Hindlimb muscle (tissue), 1 donor: ENCODE measurements at places on chromosomes 7 and 10.

- DNase-seq: no peak
These were observed 38.1 kb upstream of the PIK3AP1 start for GRCh38 chr10:96758423-96758822.

- no peak for DNase-seq
These were observed 25.0 kb downstream of the PRKAR2B start for GRCh38 chr7:107069457-107069856.

- no peak for DNase-seq
These were observed 982.1 kb upstream of the MBL2 start for GRCh38 chr10:53754596-53755250.

GRCh38 chr10:14017467-14017866 is 313.3 kb downstream of the FRMD4A start:
- no peak for DNase-seq

- DNase-seq: no peak
These were observed 189.3 kb upstream of the LYZL2 start for GRCh38 chr10:30818854-30819253.

DNA sequence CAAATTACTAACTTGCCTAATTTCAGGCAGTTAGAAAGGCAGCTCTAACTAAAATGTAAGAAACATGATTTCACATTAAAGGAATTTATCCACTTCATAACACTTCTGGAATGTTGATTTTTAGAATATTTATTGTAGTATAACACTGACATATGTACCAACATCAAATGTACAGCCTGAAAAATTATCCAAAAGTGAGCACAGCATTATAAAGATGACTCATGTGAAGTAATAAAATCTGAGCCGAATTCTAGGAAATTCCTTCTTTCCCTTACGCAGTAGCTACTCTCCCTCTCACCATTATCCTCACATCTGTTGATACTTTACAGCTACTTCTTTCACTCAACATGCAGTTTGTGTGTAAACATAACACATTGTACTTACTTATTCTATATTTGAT is 610.6 kb downstream of the ZWINT start:
- DNase-seq: no peak

GRCh38 chr7:123460616-123461015 is 73.8 kb downstream of the IQUB start:
- DNase-seq: no peak

DNA sequence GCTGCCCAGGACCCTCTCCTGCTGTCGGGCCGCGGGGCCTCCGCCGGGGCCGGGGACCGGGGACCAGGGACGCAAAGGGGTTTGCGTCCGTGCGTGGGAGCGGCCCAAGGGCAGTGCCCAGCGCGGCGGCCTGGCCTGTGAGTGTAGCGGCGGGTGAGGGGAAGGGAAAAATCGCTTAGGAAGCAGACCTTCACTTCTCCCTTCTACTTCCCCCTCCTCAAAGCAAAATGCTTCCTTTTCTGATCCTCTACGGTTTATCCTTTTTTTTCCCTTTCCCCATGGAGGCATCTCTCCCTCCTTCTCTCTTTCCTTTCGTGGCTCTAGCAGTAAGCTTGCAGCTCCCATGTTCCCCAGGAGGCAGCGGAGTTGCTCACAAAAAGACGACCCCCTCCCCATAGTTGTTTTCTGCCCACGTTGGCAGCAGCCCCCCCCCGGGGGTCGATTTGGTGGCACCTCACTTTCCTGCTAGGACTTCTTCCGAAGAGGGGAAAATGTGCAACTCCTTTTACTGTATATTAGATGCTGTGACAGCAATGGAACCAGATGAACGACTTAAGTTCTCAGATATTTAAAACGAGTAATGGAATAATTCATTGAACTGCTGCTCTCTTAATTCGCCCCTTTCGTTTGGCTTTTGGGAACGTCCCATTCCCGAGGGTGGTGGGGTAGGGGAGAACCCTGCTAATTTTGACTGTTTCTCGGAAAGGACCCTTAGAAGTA is 724 bp downstream of the CAPZA2 start:
- DNase-seq: no peak

- DNase-seq: no peak
These were observed 167.4 kb upstream of the AHR start for GRCh38 chr7:17131060-17131345.

DNA sequence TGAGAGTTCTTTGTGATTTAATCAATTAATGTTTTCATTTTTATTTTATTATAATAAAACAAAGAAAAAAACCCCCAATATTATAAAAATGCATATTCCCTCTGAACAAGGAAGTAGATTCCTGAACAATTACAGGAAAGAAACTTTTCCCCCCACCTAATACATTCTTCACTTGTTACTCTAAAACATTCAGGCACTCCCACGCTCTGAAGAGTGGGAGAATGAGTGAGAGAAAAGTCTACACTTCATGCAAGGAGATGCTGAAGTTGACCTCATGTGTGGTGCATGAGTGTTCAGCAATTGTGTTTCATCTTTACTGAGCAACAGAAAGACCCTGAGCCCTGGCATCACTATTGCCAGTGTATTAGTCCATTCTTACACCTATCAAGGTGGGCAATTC is 244.2 kb upstream of the IGFBP3 start:
- no peak for DNase-seq

- no peak for DNase-seq
These were observed 22.9 kb upstream of the CAMK2B start for GRCh38 chr7:44348300-44348699.

DNA sequence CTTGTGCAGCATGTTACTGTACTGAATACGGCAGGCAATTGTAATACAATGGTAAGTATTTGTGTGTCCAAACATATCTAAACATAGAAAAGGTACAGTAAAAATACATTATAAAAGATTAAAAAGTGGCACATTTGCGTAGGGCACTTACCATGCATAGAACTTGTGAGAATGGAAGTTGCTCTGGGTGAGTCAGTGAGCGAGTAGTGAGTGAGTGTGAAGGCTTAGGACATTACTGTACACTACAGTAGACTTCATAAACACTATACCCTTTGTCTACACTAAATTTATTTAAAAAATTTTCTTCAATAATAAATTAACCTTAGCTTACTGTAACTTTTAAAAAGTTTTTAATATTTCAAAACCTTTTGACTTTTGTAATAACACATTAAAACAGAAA is 37.5 kb downstream of the BPGM start:
- DNase-seq: no peak

DNA sequence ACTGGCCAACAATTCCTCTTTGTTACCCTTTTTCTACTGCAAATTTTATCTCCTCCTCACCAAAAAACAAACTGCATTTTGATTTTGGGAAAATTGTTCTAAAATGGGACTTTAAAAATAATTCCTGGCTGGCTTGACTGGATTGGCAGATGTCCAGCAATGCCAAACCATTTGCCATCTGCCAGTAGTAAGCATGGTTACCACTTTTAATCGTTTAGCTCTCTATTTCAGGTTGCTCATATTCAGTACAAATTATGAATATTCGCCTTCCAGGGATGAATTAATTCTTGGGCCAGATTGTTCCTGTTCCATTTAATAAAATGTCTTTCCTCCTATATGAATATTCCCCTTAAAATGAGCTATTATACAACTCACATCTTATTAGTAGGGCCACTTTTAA is 35.7 kb downstream of the SMNDC1 start:
- DNase-seq: no peak

GRCh38 chr10:7410862-7411670 is at the start of gene SFMBT2:
SFMBT2 (minus strand) TSS chr10:7411034; CDS start chr10:7381898, 29,136 bp downstream.
- DNase-seq: no peak

DNA sequence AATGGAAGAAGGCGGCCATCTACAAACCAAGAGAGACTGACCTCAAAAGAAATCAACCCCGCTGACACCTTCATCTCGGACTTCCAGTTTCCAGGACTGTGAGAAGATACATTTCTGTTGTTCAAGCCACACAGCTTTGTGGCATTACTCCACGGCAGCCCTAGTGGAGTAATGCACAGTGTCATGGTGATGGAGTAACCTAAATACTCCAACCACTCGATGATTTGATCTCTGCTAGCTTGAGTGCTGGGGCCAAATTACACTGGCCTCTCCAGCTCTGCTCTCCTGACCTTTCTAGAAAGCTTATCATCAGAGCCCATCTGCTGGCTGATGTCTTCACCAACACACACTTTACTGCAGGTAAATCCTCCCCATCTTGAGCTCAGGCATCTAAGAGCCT is 52.2 kb downstream of the GALNT17 start:
- no peak for DNase-seq

DNA sequence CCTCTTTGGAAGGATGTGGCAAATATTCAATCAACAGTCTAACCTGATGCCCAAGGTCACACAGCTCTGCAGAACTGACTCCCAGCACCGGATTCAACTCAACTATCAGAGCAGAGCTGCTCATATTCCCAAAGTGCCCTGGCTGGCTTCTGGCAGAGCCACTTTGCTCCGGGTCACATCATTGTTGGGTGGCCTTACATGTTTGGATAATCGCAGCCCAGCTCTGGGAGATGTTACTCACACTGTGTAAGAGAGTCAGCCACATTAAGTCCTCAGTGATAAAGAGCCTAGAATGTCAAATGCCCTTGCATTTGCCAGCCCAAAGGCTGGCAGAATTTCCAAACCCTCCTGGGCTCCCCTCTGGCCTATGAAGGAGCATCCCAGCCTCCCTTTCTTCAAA is 79.8 kb upstream of the PDE1C start:
- DNase-seq: no peak

- DNase-seq: no peak
These were observed 15.8 kb downstream of the MACC1 start for GRCh38 chr7:20201380-20201779.

- no peak for DNase-seq
These were observed 74.6 kb downstream of the CUL1 start for GRCh38 chr7:148773334-148773733.

DNA sequence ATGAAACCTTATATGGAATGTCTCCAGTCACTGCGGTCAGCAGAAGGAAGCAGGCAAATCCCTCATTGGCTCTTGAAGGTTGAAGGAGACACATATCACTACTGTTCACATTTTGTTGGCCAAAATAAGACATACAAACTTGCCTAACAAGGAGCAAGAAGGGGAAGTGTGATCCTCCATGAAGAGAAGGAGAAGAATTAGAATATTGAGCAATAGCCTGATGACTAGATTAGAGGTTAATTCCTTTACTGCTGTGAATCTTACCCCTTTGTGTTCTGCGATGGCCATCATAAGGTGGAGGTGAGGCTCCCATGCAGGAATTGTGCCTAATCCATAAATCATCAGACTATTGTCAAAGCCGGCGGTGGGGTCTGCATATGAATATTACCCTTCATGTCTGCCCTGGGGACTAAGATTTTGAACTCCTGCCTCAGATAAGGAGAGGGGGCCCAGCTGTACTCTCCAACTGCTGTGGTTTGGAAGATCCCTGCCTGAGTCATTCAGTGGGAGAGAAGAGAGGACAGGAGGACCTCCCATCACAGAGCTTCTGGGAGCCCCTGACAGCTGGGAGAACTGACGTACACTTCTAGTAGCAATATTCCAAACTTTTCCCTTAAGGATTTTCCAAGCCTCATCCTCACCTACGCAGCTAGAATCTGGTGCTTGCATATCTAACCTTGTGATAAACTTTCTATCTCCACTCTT is 398.5 kb downstream of the REEP3 start:
- DNase-seq: no peak
